ENCODE measurements at places on chromosomes 6 and 20.

GRCh38 chr6:155272353-155273232 is 8.8 kb downstream of the CLDN20 start:
- no peak for DNase-seq

GRCh38 chr20:33686984-33687366 is 790 bp upstream of the E2F1 start:
- DNase-seq, result no peak

DNA sequence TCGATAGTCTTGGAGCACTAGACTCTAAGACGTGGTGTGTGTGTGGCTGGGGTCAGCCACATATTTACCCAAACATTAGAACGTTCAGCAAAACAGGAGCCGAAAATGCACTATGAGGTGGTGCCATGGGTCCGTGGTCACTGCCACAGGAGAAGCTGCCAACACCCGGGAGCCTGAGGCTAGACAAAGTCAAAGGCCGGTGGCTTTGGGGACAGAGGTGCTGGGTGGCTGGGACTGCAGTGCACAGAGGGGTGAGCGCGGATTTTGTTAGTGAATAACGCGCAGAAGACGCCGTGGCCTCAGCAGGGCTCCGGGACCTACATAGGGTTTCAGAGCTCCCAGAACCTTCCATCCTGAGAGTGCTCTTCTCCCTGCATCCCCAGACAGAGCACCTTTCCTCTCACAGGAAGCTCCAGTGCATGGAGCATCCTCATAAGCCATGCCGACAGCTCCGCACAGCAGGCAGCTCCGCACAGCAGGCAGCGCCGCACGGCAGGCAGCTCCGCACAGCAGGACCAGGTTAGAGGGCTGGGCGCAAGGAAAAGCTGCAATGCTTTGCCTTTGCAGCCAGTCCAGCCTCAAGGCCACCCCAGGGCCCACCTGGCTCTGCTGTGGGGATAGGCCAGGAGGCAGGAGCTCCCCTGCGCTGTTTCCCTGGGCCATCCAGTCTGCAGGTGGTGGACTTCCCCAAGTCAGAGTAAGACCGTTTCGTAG is 304.1 kb downstream of the TAF4 start:
- DNase-seq, result no peak

DNA sequence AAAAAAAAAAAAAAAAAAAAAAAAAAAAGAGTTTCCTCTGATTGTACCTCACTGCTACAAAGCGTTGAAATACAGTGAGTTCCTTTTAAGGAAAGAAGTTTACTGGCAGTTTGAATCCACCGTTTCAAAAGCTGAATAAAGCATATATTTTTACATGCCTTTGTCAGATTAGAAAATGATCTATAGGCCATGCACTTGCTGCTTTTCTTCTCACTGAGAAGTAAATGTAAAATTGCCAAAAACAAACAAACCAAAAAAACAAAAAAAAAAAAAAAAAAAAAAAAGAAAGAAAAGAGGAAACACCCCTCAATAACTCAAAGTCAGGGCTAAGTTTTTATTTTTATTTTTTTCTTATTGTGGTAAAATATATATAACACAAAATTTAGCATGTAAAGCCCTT is 81.9 kb downstream of the LYRM4 start:
- no peak for DNase-seq

DNA sequence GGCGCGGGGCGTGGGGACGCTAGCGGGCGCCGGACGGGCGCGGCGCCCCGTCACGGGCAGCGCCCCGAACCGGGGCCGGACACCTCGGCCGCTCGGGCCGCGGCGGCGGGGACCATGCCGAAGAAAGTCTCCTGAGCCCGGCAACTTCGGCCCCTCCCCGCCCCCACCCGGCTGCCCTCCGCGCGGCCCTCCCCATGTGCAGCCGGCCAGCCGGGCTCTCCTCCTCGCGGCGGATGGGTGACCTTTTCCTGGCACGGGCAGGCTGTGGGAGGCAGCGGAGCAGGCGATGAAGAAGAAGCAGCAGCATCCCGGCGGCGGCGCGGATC is 278 bp downstream of the UST start:
- no peak for DNase-seq

DNA sequence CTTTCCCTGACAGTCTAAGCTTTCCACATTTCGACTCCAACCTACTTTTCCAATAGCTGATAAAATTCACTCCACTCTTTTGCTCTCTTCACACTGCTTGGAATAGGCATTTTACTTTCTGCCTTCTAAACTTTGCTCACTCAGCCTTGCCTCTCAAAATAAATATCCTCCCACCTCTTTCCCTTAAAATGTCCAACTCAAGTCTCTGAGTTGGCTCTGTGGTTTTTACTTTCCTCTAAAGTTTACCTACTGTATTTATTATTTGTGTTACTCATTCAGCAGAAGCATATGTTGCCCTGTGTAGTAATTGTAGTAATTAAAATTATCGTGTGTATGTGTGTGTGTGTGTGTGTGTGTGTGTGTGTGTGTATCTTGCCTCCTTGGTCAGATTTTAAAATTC is 20.0 kb upstream of the CDYL start:
- no peak for DNase-seq

GRCh38 chr6:104788400-104788799 is 71.3 kb downstream of the HACE1 start:
- no peak for DNase-seq

DNA sequence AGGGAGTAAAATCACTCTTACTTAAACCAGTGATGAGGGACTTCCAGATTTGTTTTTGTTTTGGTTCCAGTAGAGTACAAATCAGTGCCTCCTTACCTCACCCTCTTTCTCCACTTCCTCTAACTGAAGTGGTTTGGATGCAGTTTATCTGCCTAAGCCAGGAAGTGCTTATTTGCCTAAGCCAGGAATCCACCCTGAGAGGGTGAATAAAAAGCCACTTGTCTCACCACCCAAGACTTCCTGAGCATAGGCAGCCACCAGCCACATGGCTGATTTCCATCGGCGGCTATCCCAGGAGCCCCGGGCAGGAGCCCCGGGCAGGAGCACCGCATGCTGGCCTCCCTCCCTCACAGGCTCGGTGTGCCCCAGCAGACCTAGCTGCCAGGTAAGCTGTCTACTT is 12.0 kb downstream of the LRP11 start:
- DNase-seq, result no peak

GRCh38 chr6:150876598-150876997 is 11.1 kb downstream of the MTHFD1L start:
- no peak for DNase-seq

GRCh38 chr6:35650015-35650414 is 38.7 kb downstream of the FKBP5 start:
- DNase-seq, result no peak

- DNase-seq, result no peak
These were observed 145.3 kb upstream of the TENT5A start for GRCh38 chr6:81897793-81898192.

DNA sequence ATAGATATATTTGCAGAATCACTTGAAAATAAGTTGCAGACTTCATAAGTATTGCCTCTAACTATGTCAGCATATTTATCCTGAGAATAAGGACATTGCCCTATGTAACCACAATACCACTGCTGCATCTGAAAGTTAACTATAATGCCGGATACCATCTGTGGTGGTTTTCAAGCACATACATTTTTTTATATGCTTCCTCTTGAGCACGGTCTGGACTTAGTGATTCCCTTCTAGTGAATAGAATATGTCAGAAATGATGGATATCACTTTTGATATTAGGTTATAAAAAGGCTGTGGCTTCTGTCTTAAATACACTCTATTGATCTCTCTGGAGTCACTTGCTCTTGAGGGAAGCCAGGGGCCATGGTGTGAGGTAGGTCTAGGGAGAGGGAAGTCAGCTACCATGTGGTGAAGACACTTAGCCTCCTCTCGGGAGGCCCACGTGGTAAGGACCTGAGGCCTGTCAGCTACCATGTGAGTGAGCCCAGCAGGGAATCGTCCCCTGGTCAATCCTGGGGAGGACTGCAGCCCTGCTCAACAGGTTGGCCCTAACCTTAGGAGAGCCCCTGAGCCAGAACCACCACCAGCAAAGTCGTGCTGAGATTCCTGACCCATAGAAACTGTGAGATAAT is 57.5 kb downstream of the CCDC170 start:
- no peak for DNase-seq

GRCh38 chr6:53734473-53735299 is 60.1 kb upstream of the LRRC1 start:
- DNase-seq, result peak; percentile 9

DNA sequence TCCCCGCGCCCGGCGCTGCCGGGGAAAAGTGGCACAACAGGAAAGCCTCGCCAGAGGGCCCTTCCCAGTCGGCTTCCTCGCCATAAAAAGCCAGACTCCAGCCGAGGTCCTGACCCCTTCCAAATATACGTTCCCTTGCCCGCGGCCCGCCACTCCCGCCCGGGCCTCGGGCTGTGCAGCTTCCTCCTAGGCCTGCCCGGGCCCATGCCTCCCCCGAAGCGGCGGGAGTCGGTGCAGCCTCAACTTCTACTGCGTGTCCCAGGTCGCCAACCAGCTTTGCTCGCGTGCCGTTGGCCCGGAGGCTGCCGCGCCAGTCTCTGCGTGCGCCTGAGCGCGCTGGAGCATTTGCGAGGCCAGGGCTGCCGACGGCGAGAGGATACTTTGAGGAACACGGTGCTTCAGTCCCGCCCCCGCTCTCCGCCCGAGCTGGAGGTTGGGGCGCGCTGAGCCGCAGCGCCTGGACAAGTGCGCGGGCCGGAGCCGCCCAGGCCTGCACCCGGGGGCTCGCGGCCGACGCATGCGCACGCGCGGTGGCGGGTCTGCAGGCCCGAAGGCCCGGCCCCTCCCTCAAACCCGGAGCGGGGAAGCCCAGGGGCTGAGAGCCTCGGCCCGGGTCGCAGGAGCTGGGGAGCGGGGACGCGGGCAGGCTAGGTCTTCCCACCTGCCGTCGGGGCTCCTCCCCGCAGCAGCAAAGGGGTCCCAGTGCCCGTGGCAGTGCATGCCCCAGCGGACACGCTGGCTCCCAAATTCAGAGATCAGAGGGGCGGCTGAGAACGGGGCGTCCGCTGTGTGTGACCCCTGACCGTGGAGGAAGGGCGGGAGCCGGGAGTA is 10.2 kb downstream of the FOXC1 start:
- no peak for DNase-seq

GRCh38 chr20:48673507-48673906 is 154.3 kb downstream of the PREX1 start:
- DNase-seq, result no peak

- DNase-seq, result no peak
These were observed 6.0 kb downstream of the PPIL6 start for GRCh38 chr6:109434456-109434855.

GRCh38 chr6:75463908-75464307 is 29.7 kb downstream of the FILIP1 start:
- no peak for DNase-seq

DNA sequence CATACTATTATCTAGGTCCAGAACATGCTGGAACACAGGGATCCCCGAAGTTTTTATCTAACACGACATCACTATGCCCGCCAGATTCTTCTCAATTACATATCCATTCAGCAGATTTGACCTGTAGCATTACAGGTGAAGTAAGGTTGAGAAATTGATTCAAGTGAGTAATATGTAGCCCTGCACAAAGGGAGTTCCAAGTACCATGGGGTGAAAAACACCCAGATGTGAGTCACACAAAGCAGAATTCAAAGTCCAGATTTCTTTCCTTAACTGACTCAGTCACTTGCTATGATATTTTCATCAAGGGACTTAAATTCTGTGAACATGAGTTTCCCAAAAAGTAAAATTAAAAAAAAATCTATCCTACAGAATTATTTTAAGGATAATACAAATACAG is 655.4 kb upstream of the PTCHD4 start:
- DNase-seq, result no peak

DNA sequence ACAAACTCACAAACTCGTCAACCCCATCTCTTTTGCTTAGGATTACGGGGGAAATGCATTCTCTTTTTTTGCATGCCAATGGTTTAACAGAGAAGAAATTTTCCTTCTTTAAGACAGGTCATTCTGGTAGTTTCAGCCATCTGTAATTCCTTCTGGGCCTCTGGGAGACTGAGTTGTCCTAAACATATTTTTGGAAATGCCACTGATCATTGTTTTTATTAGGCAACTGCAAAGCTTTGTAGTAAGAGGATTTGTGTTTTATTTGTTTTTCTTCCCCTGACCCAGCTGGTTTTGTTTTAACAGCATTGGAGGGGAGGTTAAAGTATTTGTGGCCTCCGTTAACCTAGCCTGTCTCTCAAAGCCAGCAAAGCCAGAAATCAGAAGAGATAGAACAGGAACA is 73.1 kb upstream of the ISM1 start:
- DNase-seq, result no peak

DNA sequence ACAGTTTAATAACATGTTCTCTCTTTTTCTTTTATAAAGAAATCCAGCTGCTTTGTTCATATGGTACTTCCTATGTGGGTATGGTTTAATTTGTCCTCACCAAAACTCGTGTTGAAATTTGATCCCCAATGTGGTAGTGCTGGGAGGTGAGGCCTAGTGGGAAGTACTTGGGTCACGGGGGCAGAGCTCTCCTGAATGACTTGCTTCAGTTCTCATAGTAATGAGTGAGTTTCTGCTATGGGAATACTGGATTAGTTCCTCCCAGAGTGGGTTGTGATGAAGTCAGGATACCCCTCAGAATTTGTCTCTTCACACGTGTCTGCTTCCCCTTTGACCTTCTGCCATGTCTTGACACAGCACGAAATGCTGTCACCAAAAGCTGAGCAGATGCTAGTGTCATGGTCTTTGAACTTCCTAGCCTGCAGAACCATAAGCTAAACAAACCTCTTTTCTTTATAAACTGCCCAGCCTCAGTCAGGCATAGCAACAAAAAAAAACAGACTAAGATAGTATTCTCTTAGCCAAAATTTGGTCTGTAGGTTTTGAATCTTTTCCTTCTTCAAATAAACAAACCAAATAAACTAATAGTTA is 87.8 kb upstream of the HS3ST5 start:
- no peak for DNase-seq

DNA sequence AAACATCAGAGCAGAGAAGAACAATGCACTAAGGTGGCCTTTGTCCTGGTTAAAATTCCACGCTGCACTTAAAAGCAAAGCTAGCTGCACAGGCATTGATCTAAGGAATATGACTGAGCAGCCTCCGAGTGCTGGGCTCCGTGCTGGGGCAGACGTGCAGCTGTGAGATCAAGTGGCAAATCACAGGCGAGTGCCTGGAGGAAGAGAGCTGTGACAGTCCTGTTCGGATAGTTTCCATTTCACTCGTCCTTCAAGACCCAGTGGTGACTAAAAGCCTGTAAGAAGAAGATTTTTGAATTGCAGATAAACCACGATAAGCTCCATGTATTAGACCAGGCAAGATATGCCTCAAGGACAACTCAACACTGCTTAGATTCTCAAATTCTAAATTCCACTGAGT is 247.9 kb downstream of the ANKRD60 start:
- DNase-seq, result no peak

- no peak for DNase-seq
These were observed 180.0 kb downstream of the GJA1 start for GRCh38 chr6:121615493-121615892.

DNA sequence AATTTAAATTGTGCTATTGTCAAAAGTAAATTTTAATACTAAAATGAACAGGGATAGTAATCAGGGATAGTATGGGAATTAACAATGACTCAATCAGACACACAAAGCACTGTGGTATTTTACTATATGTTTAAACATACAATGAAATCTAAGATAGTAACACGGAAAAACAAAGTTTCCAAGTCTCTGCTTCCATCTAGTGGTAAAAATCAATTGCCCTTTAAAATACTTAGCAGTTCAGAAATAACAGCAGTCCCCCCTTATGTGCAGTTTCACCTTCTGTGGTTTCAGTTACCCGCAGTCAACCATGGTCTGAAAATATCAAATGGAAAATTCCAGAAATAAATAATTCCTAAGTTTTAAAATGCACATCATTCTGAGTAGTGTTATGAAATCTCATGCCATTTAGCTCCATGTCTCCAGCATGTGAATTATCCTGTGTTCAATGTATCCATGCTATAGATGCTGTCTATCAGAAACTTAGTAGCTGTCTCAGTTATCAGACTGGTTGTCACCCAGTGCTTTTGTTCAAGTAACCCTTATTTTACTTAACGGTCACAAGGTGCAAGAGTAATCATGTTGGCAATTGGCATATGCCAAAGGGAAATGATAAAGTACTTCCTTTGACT is 58.5 kb downstream of the AHI1 start:
- DNase-seq, result no peak

Data from stimulated activated CD4-positive, alpha-beta T cell treated with anti-CD3 and anti-CD28 coated beads, Interleukin-4, amount 100 ng/mL, for 24 hours (primary cell).